ENCODE measurements at places on chromosomes 16 and 17. TPM values are rescaled to one million over a fixed set of nuclear protein-coding genes. Genes with fewer than 3 reads are reported as not detected.

ZNF385C gene
- 0.11 TPM for polyA plus RNA-seq

FAM20A gene
- 2.6 TPM for polyA plus RNA-seq

DNA sequence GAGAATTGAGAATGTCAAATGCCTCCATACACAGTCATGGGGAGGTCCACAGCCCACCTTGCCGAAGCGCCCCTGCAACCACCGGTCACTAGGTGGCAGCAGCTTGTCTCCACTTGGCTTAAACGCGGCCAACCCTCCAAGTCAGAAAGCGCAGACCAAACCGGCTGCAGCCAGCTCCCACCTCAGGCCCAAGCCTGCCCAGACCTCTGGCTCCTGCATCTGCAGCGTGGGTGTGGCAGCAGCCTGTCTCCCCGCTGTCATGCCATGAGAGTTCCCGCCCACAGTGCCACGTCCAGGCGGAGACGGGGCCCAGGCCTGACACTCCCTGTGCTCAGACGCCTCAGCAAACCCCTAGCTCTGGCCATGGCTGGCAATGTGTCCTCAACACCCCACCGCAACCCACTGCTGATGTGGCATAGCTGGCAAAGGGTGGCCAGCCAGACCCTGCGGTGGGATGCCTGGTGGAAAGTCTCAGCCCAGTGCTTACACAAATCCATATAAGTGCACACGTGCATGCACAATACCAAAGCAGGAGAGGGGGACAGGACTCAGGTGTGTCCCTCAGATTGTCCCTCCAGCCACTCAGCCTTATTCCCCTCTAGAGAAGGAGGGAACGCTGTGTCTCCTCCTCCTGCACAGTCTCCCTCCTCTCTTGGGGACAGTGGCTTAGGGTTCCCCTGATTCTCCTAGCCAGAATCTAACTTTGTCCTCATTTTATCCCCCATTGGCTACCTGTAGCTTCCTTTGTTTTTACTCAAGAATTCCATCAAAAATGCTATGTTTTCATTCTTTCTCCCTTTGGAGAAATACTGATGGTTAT lies 10.9 kb downstream of the COPZ2 start:
- H3K36me3 ChIP-seq, result peaks cover 3% of the 10 kb centered on the region
- H3K27me3 ChIP-seq, result peaks cover 12% of the 10 kb centered on the region
- peak overlapping the region; percentile 3 for H3K27ac ChIP-seq
- DNase-seq, result peak; percentile 89
- H3K4me1 ChIP-seq, result peaks cover 41% of the 10 kb centered on the region
- no peak overlapping the region for H3K4me3 ChIP-seq

GRCh38 chr16:67254801-67255552 lies 6.2 kb downstream of the SLC9A5 start:
- H3K4me1 ChIP-seq, result no peaks in the 10 kb centered on the region
- no peak overlapping the region for H3K4me3 ChIP-seq
- H3K36me3 ChIP-seq, result no peaks in the 10 kb centered on the region
- H3K27ac ChIP-seq, result no peak overlapping the region
- peak; percentile 53 for DNase-seq

DNA sequence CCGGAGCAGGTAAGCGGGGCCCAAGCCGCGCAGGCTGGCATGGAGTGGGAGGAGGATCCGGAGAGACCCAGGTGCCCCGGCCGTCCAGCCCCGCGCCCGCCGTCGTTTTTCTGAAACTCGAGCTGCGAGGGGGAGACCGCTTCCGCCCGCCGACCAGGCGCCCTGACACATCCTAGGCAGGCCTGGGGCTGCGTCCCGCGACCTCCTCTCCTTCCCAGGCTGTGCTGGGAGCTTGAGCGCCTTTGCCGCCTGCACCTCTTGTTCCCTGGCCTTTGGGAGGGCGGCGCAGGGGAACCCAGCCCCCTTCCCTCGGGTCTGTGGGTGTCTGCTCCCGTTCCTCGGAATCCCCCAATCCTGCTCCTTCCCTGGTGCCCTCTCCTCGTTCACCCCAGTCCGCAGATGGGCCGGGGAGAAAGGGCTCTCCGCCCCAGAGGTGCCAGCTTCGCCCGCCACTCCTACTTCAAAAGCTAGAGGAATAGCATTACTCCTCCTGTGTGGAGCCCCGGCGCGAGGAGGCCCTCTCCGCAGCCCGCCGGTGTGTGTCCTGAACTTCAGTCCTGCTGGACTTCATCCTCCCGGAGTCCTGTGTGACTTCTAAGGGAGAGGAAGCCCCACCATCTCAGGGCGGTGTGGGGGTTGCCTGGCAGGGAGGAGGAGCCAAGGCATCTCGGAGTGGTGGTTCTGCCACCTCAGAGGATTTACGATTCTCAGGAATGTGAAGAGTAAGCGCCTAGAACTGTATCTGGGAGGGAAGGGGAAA lies 1.0 kb downstream of the NHERF1 start:
- H3K4me1 ChIP-seq, result peaks cover 45% of the 10 kb centered on the region
- no peaks in the 10 kb centered on the region for H3K36me3 ChIP-seq

GRCh38 chr17:44000141-44000860 lies 4.1 kb upstream of the NAGS start:
- H3K36me3 ChIP-seq, result no peaks in the 10 kb centered on the region
- peaks cover 17% of the 10 kb centered on the region for H3K27me3 ChIP-seq
- no peak overlapping the region for H3K27ac ChIP-seq
- peaks cover 9% of the 10 kb centered on the region for H3K4me1 ChIP-seq

DNA sequence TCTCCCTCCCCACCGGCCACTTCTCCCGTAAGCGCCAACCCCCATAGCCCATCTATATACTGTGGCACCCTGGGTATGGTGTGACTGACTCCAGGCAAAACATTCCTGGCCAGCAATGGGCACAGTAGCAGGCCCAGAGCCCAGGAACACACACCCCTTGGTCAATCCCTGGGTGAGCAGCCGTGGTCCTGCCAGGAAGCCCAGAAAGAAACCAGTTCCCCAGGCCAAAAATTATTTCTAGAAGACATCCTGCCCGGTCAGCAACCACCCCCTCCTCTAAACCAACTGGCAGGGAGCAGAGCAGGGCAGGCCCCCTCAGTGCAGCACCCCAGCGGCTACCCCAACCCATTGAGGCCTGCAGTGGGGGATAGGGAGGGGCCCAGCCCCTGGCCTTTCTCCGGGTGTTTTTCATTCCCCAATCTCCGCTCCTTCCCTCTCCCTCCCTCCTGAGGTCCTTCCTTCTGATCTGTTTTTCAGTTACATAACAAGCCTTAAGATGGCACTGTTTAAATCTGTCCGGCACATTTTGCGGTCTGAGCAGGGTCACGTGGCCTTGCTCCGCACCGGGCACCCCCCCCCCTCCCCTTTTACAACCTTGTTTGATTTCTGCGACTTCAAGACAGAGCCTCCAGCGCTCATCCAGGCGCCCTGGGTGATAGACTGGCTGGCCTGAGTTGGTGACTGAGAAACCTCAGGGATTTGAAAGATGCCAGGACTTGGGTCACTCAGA lies 2.0 kb downstream of the NPTX1 start:
- peaks cover 38% of the 10 kb centered on the region for H3K4me1 ChIP-seq
- H3K27me3 ChIP-seq, result peaks cover 62% of the 10 kb centered on the region
- no peak overlapping the region for H3K4me3 ChIP-seq

- H3K4me1 ChIP-seq, result peaks cover 24% of the 10 kb centered on the region
- peak overlapping the region; percentile 25 for H3K27ac ChIP-seq
- no peaks in the 10 kb centered on the region for H3K27me3 ChIP-seq
- DNase-seq, result peak; percentile 37
- no peak overlapping the region for H3K4me3 ChIP-seq
- no peaks in the 10 kb centered on the region for H3K36me3 ChIP-seq
These were observed 37.0 kb upstream of the CCDC182 start for GRCh38 chr17:57782062-57782490.

DNA sequence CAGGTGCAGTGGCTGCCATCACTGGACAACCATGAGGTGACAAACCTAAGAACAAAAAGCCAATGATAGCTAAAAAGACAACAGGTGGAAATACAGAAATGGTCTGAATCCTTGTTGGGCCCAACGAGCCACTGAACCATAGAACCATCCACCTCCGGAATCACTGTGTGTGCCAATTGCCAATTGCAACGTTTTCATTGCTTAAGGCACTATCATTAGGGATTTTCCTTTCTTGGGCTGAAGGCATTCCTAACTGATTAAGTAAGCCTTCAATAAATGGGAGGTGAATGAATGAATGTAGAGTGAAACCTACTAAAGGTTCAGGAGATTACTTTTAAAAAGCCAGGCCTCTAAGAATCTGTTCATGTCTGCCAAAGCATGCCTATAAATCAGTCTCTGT lies 3.6 kb downstream of the USP31 start:
- DNase-seq, result no peak
- H3K27ac ChIP-seq, result no peak overlapping the region
- no peaks in the 10 kb centered on the region for H3K36me3 ChIP-seq
- no peak overlapping the region for H3K4me3 ChIP-seq
- no peaks in the 10 kb centered on the region for H3K27me3 ChIP-seq
- H3K4me1 ChIP-seq, result peaks cover 79% of the 10 kb centered on the region

DNA sequence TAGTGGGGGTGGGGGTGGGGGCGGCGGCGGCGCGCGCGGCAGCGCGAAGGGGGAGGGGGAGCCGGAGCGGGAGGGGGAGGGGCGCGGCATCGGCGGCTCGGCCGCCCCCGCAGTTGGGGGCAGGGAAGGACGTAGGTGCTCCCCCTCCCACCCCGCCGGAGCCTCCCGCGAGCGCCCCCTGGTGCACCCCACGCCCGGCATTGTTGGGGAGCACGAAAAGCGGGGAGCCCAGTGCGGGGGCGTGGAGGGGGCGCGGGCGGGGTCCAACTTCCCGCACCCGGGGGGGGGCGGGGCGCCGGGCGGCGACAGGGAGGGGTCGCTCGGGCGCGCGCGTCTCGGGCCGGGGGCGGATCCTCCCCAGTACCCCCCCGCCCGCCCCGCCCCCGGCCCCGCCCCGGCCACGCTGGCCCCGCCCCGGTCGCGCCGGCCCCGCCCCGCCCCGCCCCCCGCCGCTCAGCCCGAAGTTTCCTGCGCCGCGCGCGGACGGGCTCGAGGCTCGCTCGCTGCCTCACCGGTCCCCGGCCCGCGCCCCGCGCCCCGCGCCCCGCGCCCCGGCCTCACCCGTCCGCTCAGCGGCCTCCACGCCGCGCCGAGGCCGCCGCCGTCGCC lies at the start of gene CACNA1H:
Gene CACNA1H (plus strand): TSS at position 456 of the 609 bp plus-strand sequence. CDS start 632 bp downstream, outside the sequence.
- peak within 1 kb of the TSS; percentile 20 for H3K4me3 ChIP-seq
- no peaks in the 10 kb centered on the region for H3K36me3 ChIP-seq
- peak; percentile 45 for DNase-seq
- H3K4me1 ChIP-seq, result peaks cover 4% of the 10 kb centered on the region
